Psoas muscle (tissue), 8 donors: ENCODE measurements at places on chromosomes 5 and 9. TPM values are rescaled to one million over a fixed set of nuclear protein-coding genes. Genes with fewer than 3 reads are reported as not detected.

Gene FER
- 4.9 TPM for total RNA-seq

Gene TCF7
- total RNA-seq, result 0.97 TPM

Gene SLCO4C1
- total RNA-seq, result 0.15 TPM

Gene FSD1L
- 17.0 TPM for total RNA-seq

Gene SIMC1
- total RNA-seq, result 17.0 TPM

Gene SFXN1
- 25.0 TPM for total RNA-seq

Gene ITGA1
- total RNA-seq, result 15.1 TPM

Gene ANKRD18B
- 0.30 TPM for total RNA-seq

Gene SPATA6L
- total RNA-seq, result 0.79 TPM

Gene RAD23B
- 241 TPM for total RNA-seq

Gene PRUNE2
- total RNA-seq, result 79.9 TPM

Gene ORM2
- not detected for total RNA-seq

Gene CCL21
- total RNA-seq, result 2.9 TPM

Gene CENPK
- 0.40 TPM for total RNA-seq

Gene IL3
- not detected for total RNA-seq

Gene SLC25A46
- 60.6 TPM for total RNA-seq

Gene ACER2
- 1.9 TPM for total RNA-seq

Gene KCNMB1
- 0.12 TPM for total RNA-seq

Gene PCDHB9
- 0.58 TPM for total RNA-seq

Gene PLPPR1
- not detected for total RNA-seq

Gene SHISAL2B
- total RNA-seq, result not detected

DNA sequence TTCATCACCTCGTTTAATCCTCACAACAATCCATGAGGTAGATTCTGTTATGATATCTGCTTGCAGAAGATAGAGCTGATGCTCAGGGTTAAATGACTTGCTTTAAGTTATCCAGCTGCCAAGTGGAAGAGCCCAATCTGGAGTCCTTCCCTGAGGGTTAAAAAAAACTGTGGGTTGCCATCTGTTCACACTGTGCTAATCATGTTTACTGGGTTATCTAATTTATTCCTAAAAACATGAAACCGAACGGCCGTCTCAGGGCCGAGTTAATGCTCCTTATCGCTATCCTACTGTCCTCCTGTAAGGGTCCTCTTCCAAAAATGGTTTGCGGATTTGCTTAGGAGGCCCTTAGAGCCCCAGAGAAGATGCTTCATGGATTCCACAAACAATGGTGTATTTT is 153.3 kb downstream of the YIPF5 start:
- DNase-seq, result no peak

- no peak for DNase-seq
These were observed 165.5 kb downstream of the PIK3R1 start for GRCh38 chr5:68381060-68381459.

DNA sequence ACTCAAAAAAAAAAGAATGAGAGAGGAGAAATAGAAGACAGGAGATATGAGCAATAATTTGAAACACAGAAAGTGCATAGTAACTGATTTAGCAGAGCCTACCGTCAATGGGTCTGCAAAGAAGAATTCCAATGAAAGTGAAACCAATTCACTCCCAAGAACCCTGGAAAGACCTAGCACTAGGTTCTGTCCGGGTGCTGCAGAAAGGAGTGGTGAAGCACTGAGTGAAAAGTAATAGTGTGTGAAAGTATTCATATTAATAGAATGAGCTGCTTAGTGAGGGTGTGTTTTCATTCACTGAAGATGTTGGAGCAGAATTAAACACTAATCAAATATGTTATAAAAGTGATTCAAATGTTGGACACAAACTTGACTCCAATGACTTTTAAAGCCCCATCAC is 51.3 kb upstream of the SLC30A5 start:
- no peak for DNase-seq

- no peak for DNase-seq
These were observed 937.3 kb upstream of the ARRDC3 start for GRCh38 chr5:92320446-92320845.

DNA sequence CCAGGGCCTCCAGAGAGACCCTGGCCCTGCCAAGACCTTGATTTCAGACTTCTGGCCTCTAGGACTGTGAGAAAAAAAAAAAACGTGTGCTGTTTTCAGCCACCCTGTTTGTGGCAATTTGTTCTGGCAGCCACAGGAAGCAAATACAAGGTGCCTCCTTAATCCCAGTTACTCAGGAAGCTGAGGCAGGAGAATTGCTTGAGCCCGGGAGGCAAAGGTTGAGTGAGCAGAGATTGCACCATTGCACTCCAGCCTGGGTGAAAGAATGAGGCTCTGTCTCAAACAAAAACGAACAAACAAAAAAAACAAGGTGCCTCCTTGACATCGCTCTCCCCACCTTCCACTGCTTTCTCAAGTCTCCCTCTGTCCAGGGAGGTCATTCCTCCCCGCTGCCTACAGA is 98.0 kb downstream of the GABBR2 start:
- DNase-seq, result no peak

DNA sequence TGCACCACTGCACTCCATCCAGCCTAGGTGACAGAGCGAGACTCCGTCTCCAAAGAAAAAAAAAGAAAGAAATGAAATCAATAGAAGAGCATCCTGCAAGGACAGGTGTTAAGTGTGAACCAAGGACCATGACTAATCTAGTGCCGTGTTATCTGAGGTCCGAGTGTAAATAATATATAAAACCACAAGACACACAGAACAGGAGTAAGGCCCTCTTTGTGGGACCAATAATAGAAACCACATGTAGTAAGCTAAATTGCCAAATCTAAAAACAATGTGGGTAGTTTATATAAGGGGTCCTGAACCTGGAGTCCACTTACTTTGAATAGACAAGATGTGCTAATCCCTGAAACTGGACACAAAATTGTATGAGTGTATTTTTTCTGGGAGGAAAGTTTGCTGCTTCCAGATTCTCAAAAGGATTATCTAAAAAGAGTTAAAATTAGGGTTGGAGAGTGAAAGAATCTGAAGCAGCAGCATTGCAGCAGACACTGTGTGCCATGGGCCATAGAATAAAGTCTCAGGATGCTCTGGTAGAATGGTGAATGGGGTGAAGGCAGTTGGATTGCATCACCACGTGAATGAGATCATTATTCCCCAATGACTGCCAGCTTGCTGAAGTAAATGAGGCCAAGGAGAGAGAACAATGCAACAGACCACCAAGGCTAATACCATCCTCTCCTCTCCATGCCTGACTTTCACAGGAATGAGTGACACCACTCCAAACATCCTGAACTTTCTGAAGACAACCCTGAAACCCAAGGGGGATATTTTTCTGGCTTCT is 222.7 kb downstream of the DCP2 start:
- DNase-seq, result no peak

GRCh38 chr5:157549954-157550549 is 25.5 kb downstream of the ADAM19 start:
- no peak for DNase-seq

DNA sequence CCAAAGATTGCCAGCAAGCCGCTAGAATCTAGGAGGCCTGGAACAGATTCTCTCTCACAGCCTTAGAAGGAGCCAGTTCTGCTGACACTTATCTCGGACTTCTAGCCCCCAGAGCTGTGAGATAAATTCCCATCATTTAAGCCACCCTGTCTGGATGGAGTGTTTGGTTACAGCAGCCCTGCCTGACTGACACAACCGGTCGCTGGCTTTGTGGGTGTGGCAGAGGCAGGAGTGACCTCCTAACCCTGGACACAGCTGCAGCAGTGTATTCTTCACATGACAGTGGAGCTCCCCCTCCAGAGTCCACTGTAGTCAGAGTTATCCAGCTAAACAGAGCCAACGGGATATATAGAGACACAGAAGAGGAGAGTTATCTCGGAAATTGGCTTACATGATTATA is 21.2 kb upstream of the IL17B start:
- no peak for DNase-seq

DNA sequence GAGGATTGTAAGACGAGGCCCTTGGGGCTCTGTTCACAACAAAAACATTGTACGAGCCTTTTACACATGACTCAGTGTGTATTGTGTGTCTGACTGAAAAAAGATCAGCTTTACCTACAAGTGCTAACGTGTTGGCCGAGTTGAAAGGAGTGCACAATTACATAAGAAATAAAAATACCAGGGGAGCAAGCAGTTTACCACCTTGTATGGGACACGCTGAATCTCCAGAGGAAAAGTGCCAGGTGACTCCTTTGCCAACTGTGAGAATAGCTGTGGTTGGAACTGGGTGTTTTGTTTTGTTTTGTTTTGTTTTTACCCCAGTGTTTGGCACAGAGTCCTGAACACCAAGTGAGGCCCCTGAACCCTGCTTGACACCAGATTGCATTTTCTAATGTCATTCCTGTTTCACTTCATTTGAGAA is 32.8 kb upstream of the ZSWIM6 start:
- no peak for DNase-seq

DNA sequence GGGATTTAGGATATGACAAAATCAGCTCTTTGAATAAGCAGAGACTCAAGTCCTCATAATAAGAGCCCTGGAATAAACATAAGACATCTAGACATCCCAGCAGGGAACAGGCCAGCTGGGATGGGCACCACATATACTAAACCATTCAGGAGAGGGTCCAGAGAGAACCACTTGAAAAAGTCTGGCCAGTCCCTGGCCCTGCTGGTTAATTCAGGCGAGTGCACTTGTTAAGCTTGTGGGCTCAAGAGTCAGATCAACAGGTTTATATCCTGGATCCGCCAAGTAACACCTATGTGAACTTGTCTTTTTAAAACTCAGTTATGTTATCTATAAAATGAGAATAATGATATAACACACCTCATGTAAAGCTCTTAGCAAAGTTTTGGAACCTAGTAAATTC is 63.3 kb downstream of the CAVIN4 start:
- no peak for DNase-seq

DNA sequence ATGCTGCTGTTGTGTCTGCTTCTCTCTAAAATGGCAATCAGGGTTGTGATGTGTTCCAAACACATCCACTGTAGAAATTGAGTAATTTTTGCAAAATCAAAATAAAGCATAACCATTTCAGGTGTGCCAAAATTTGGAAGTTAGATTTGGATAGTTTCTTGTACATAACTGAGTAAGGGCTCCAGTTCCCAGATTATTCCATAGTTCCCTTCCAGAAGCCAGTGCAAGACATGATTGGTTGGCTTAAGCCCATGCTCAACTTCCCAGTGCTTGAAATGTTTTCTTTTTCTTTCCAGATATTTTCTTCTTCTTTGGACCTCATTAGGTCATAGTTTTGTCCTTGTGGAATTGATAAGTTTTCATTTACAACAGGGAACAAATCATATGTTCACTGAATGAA is 64.2 kb downstream of the SNCAIP start:
- no peak for DNase-seq

DNA sequence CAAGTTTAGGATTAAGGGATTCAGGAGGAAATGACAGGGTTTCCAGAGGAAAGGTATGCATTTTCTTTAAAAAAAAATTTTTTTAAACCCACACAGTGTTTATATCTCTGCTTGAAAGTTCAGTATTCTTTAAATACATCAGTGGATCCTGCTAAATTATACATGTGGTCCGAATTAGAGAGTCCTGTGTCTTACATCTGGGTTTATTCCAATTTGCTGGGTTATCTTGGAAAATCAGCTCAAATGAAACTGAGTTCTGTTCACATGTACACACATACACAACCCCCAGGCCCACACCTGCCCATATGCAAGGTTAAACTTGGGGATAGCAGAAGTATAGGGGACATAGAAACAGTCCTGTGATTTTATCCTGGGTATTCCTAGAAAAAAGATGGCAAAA is 493.7 kb downstream of the ZNF608 start:
- no peak for DNase-seq

DNA sequence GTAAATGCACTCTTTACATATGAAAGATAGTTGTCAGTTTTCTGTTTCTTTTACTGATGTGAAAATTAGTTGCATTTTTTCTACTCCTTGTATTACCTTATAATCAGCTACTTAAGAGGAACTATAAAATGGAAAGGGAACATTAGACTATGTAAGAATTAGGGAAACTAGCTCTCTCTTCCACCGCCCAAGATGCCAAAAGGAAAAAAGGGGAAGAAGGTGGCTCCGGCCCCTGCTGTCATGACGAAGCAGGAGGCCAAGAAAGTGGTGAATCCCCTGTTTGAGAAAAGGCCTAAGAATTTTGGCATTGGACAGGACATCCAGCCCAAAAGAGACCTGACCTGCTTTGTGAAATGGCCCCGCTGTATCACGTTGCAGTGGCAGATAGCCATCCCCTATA is 15.2 kb upstream of the HOMER1 start:
- DNase-seq, result no peak

GRCh38 chr9:130426883-130427282 is 17.9 kb upstream of the ASS1 start:
- DNase-seq, result peak; percentile 59

GRCh38 chr5:53243403-53243802 is 133.8 kb upstream of the MOCS2 start:
- DNase-seq, result no peak

GRCh38 chr9:113148781-113149510 is 1.9 kb upstream of the SLC31A2 start:
- DNase-seq, result no peak

GRCh38 chr5:73861313-73861988 is 235.5 kb downstream of the ARHGEF28 start:
- no peak for DNase-seq

DNA sequence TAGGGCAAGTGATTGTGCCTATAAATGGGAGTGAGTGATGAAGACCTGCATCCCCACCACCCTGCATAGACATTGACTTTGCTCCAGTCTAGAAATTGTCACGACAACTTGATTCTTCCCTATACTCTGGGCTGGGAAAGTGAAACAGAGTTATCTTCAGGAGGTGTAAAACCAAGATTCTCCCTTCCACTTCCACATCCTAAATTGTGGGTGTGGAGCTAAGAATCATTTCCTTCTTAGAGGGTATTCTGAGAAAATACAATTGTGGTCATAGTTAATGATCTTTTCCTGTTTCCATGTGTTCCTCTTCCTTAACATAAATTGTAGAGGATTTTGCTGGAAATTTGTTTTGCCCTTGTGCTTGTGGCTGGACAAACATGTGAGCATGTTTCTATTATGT is 96.8 kb upstream of the PJA2 start:
- DNase-seq, result no peak

- no peak for DNase-seq
These were observed 93.4 kb upstream of the IRX4 start for GRCh38 chr5:1975898-1976765.

GRCh38 chr5:14946815-14947620 is 75.4 kb upstream of the ANKH start:
- no peak for DNase-seq

- DNase-seq, result no peak
These were observed 51.5 kb downstream of the GCNT1 start for GRCh38 chr9:76510446-76510845.

- no peak for DNase-seq
These were observed 203.4 kb upstream of the SEMA6A start for GRCh38 chr5:116778032-116778431.
